ENCODE measurements at places on chromosomes 7 and 10.

DNA sequence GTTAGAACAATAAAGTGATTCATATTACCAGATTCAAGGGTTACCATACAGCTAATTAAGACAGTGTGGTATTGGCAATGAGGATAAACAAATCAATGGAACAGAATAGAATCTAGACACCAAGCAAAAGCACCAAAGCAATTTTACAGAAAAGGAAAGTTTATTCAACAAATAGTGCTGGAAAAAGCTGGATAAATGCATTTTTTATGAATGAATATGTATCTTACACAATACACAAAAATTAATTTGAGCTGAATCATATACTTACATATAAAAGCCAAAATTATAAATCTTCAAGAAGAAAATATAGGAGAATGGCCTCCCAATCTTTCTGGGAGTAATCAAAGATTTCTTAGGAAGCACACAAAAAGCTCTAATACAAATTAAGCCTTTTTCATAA is 220.4 kb upstream of the PTN start:
- DNase-seq: no peak

GRCh38 chr7:95509199-95509598 is 23.5 kb downstream of the ASB4 start:
- no peak for DNase-seq

DNA sequence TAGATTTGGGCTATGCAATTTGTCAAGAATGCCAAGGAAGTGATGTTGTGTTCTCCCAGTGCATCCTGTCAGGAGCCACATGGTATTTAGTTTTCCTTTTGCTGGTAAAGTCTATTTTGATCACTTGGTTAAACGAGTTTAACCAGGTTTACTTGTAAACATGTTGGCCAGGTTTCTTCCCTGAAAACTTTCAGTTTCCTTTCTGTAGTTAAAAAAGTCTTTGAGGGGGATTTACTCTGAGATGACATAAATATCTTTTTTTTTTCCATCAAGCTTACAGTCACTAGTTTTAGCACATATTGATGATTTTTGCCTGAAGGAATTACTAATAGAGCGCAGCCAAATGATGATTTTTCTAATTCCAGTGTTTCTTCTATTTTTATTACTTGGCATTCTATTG is 320.5 kb downstream of the PHF14 start:
- no peak for DNase-seq

DNA sequence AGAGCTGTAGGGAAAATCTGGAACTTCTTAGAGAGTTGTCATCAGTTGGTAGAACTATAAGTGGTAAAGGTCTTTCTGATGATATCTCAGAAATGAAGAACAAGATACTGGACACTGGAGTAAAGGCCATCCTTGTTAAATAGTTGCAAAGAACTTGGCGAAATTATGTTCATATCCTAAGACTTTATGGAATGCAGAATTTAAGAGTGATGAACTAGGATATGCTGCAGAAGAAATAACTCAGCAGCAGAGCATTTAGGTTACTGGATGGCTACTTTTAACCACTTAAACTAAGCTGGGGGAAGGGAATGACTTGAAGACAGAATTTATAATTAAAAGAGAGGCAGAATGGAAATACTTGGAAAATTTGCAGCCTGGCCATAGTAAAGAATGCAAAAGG is 23.7 kb downstream of the PTEN start:
- no peak for DNase-seq

GRCh38 chr7:143416565-143417149 is 8.0 kb upstream of the EPHA1 start:
- no peak for DNase-seq

GRCh38 chr10:82267014-82267413 is 392.0 kb downstream of the NRG3 start:
- DNase-seq: no peak

GRCh38 chr7:130242198-130243014 is 24.3 kb upstream of the CPA2 start:
- peak; percentile 55 for DNase-seq

DNA sequence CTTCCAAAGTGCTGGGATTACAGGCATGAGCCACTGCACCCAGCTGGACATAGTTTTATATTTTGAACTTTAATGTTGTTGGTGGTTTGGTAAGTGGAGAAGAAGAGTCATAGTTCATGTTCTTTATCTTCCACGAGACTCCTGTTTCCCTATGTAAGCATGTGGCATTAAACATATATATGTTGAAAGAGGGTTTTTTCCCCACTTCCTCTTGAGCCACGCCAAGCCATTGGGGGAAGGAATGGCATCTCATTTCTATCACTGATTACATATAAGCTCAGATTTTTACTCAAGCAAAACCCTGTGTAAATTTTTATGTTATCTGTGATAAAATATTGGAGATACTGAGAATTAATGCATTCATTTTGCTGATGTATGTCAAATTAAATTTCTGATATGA is 300.4 kb downstream of the PHF14 start:
- DNase-seq: no peak

DNA sequence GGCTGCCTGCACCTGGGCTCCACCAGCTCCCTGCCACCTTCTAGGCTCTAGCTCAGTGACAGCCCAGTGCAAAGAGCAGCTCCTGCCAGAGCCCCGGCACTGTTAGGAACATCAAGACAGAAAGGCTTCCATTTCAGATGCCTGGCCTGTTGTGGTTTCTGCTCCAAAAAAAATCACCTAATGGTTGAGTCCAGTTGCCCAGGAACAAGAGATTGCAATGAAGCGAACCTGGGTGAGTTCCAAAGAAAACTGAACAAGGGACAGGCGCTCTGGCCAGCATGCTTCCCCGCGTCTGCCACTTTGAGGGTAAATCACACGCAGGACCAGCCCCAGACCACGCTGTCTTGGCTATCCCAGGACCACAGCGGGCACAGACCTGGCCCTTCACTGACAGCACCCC is 47.0 kb upstream of the RASGEF1A start:
- DNase-seq: no peak

DNA sequence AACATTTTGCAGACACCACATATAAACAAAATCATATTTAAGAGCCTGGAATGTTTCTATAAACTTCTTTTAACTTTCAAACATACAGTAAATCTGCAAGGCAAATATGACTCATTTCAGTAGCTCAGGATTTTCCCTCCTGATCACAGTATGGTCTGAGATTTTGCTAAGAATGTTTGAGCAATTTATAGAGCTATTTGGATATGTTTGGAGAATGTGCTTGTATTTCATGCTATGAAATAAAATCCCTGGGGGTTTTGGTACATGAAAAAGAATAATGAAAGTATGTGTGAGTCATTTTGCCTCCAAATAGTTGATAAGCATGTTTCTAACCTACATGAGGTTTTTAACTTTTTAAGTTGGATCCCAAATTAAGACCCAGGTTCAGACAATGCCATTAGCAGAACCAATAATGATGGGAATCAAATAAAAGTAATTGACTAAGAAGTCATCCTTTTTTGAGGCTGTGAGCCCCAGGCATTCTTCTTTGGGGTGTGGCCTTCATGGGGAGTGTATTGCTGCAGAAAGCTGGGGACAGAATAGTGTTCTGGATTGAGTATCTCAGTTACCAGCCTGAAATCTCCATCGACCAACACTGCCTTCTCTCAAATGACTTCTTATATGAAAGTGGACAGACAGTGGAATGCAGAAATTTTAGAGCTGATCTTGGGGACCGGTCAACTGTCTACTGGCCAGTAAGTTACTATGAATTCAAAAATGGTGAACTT is 66.1 kb upstream of the AGBL3 start:
- no peak for DNase-seq

GRCh38 chr10:4129866-4130477 is 345.0 kb upstream of the KLF6 start:
- DNase-seq: no peak

GRCh38 chr7:78587443-78588044 is 789.0 kb downstream of the PHTF2 start:
- DNase-seq: no peak

- DNase-seq: no peak
Observed at GRCh38 chr10:77925410-77925794, 1.2 kb downstream of the DLG5 start.

DNA sequence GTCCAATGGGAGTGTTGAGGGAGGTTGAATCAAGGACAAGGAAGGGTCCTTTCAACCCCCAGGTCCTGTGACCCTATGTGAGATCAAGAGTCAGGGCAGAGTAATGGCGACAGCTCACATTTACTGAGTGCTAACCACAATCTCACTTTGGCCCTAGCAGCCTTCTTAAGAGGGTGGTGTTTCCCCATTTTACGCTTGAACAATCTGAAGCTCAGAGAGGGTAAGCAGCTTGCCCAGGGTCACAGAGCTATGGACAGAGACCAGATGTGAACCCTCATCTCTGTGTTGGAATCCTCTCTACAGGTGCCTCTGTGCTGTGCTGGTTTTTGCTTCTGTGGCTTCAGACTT is 102.0 kb downstream of the GRK5 start:
- no peak for DNase-seq
